ENCODE measurements at places on chromosomes 2 and 18.

GRCh38 chr2:226233388-226233787 is 566.2 kb downstream of the IRS1 start:
- DNase-seq, result no peak

DNA sequence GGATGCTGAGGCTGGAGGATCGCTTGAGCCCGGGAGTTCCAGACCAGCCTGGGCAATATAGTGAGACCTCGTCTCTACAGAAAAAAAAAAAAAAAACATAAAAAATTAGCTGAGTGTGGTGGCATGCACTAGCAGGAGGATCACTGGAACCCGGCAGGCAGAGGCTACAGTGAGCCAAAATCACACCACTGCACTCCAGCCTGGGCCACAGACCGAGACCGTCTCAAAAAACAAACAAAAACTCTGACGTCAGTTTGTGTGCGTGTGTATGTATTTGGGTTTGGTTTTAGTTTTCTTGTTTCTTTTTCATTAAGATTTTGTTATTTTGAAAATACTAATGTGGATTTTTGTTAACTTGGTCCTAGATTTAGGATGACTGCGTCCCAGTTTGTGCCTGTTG is 19.0 kb downstream of the CEP68 start:
- DNase-seq, result no peak

DNA sequence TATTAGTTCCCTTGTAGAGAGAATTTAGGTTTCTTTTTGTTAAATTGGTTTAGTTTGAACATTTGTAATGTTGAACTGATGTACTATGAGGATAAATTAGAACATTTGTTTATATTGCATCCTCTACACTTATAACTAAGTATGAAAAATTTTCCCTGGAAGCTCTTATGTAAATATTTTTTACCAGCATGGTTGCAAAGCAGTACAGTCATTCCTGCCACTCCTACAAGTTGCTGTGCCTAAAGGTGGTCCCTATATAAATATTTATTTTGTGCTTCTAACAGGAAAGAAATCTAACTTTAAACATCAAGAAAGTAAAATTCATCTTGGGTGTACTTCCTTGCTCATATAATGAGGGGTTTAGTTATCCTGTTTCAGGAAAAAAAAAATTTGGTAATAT is 14.2 kb downstream of the TWSG1 start:
- DNase-seq, result no peak

- no peak for DNase-seq
Measured at GRCh38 chr18:38257661-38258060, 692.1 kb upstream of the CELF4 start.

DNA sequence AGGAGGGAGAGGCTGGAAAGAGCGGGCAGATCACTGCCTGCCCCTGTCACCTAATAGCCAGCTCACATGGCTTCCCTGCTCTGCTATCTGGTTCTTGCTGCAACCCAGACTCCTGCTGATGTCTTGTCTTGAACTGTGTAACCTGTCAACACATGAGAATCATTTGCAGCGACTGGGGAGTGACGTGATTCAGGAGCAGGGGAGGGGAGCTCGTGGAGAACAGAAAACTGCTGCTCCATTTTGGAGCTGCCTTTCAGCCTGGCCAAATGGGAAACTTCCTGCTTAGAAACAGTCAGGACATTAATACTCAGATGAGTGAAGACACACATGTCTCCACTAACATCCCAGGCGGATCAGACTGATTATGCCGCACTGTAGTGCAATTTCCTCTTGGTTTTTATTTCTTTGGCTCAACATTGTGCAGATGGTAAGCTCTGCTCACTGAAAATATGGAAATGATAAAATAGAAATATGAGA is 38.1 kb downstream of the RPL37A start:
- no peak for DNase-seq

DNA sequence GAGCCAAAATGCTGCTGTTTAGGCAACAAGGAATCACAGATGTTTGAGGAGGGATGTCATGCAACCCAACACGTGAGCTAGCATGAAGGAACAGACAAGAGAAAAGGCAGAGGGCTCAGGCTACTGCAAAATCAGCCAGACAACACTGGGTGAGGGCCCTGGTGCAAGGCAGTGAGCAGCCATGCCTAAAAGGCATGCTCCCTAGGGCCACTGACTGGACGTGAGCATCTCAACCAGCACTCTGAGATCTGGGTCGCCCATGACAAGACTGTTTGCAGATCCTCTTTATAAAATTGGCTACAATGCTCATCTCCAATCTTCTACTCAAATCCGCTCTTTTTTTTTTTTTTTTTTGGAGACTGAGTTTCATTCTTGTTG is 49.1 kb downstream of the KIAA2012 start:
- DNase-seq, result no peak

DNA sequence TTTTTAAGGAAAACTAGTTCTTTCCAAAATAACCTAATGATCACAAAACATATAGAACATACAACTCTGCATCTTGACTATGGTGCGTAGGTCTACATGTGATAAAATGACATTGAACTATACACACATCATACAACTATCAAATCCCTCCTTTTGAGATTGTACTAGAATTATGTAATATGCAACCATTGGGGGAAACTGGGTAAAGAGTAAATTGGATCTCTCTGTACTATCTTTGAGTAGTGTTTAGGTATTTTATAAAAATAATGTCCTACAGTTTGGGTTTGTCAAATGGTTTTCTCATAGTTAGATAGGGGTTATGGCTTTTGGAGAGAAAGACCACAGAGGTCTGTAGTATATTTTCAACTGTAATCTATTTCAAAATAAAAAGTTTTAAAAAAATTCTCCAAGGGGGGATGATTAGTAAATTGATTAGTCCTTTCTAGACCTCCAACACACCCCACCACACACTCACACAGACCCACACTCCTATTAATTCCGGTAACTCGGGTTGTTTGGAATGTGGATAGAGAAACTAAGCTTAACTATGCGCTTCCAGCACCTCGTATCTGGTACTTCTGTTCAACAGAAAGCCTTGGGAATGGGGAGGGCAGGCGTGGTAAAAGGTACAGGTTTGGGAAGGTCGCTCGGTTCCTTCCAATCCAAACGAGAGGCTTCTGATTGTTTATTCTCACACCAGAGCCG is 695 bp upstream of the BIRC6 start:
- DNase-seq, result no peak

DNA sequence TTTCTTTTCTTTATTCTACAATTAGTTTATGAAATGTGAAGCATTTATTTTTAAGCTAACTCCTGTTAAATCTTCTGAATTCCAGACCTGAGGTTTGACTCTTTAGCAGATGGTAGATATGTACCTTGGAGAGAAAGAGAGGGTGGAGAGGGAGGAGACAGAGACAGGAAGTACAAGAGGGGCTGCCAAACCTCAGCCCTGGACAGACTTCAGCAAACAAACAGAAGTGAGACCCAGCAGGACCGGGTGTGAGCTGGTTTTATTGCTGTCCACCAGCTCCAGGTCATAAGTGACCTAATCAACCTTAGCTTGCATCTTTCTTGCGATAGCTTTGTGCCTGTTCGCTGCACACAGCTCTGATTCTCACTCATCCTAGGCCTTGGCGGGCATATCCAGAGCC is 168.6 kb downstream of the CNTNAP5 start:
- DNase-seq, result no peak

GRCh38 chr2:11495844-11496681 is 30.1 kb upstream of the E2F6 start:
- DNase-seq, result peak; percentile 84

DNA sequence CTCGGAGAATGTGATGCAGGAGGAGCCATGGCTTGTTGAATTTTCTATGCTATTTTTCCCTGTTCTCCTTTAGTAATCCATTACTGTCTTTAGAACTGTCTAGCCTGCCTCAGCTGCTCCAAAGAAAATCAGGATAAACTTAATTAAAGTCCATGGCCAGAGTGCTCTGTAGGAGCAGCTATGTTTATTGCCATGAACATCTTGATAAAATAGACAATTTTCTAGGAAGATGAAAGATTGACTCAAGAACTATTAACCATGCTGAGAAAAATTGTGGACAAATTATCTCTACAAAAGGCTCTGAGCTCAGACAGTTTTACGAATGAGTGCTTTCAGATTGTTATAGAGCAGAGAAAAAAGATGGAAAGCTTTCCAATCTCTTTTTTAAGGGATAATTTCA is 193.0 kb downstream of the TTC32 start:
- DNase-seq, result no peak

DNA sequence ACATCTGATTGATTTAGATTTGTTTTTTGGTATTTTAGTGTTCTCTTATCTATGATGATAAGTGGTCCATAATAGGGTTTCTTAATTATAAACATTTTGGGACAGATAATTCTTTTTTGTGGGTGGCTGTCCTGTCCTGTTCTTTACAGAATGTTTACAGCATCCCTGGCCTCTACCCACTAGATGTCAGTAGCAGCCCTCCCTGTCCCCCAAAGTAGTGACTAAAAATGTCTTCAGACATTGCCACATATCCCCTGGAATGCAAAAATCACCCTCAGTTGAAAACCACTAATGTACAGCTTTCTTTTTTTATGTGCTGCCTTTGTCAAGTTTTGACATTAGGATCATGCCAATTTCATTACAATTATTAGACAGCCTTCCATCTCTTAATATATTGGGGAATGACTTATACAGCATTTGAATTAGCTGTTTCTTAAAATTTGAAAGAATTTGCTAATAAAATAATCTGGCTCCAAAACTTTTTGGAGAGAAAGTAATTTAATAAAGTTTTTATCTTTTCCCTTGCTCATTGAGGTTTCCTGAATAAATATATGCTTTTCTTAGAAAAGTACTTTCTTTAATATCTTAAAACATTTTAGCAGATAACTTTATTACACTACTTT is 19.5 kb downstream of the WIPF1 start:
- DNase-seq, result no peak
